ENCODE measurements at places on chromosomes 12 and 14.

GRCh38 chr12:78018939-78019338 lies 188.2 kb downstream of the NAV3 start:
- DNase-seq: no peak

GRCh38 chr12:123251403-123252076 lies 18.3 kb downstream of the MTRFR start:
- DNase-seq: no peak

- no peak for DNase-seq
Observed at GRCh38 chr12:123077298-123078119, 73.4 kb downstream of the PITPNM2 start.

DNA sequence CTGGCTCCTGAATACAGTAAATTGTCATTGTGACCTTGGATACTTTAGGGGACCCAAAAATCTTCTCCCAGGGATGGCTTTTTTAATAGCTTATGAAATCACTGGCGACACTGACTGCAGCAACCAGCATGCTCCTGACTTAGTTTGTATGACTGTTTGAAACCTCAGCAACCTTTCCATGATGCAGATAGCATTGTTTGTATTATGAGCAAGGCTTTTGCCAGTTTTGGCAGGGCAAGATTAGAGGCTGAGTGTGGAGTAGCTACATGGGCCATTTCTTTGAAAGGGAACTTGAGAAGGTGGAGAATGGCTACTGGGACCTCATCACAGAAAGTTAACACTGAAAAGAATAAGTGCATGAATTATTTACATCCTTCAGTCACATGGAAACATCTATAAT lies 50.9 kb downstream of the SLC4A8 start:
- DNase-seq: no peak

DNA sequence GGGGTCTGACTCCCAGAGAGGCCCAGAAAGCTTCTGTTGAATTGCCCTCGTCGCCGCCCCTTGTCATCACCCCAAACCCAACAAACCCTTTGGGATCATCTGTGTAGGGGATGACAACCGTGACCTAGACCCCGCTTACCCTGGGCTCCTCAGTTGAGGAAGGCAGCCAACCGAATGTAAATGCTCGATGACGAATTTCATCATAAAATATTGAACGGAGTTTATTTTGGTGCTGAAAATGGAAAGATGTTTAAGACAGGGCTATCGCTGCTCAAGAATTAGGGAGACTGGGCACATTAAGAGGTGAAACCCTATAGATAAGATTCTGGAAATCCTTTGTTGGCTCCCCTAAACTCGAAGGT lies 512 bp downstream of the ACTR10 start:
- DNase-seq: no peak

DNA sequence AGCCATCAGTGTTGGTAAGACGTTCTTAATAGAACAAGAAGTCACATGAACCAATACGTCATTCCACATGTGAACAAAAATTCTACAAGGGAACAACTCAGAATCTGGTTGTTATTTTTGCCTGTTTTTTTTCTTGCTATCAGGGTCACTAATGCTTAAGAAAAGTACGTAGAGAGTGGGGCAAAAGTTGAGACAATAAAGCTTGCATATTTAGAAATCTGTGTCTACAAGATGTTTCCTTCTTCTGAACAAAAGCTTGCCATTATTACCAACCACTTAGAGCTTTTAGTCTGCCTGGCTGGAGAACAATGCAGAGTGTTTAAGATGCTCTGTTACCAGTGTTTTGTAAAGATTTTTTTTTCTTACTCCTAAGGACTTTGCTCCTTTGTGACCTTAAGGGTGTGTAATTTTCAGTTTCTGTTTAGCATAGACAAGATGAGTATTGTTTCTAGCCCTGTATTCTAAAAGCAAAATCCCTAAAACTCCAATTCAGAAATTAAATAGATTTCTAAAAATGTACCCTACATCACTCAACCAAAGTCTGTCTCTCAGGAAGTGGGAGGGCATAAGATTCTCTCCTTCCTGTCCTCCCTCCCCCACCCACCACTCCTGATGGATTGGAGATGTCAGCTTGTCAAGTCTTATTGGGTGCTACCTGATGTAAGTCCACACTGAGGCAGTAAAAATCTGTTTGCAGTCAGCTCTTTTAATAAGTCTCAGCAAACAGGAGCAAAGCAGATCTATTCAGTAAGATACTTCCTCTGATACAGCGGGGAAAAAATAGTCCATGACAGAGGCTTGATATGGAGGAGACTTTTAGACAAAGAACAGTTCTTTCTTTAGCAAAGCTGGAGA lies 267.6 kb downstream of the GRIN2B start:
- DNase-seq: no peak

- DNase-seq: no peak
Observed at GRCh38 chr14:42013559-42013958, 406.9 kb downstream of the LRFN5 start.

DNA sequence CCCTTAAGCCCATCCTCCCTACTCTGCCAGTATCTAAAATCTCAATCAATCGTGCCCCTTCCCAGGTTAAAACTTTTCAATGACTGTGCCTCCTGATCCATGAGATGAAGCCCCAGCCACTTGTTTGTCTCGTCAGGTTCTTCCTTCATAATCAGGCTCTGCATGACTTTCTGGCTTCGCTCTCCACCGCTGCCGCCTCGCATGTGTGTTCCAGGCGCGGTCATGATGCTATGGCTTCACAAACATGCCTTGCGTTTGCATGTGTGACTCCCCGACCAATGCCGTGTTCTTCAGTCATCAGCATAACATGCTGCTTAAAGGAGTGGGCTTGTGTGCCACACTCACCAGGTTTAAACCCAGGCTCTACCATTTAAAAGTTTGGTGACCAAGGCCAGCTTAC lies 5.0 kb upstream of the C1RL start:
- DNase-seq: no peak

- DNase-seq: peak; percentile 28
Observed at GRCh38 chr12:7130701-7131501, 730 bp downstream of the CLSTN3 start.

GRCh38 chr14:77125281-77125801 lies 16.2 kb downstream of the ZDHHC22 start:
- no peak for DNase-seq

DNA sequence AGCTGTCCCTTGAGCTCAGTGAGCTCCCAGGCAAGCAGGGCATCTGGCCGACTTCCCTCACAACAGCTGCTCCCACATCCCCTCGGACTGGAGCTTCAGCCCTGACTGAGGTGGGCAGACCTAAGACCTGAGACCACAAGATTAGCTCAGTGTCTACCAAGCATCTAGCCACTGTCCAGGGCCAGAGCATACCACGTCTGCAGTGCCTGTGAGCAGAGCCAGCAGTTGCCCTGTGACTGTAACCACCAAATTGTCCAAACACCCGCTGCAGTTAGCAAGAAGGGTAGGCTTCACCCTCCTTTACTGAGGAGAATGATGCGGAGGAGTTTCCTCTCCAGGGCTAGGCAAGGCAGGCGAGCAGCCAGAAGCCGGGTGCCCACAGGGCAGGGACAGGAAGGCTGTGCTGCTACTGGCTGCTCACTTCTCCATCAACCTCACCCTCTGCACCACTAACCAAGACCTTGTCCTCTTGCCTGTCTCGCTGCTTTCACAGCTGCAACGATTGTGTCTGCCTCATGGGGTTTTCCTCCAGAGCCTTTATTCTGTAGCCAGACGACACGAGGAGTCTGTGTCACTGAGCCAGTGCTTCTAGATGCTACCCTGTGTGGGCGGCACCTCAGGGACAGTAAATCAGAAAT lies 53.9 kb downstream of the ANAPC7 start:
- DNase-seq: no peak

GRCh38 chr12:103928682-103929045 lies 1.5 kb upstream of the HSP90B1 start:
- peak; percentile 49 for DNase-seq

GRCh38 chr14:70622111-70622712 lies 19.5 kb upstream of the TTC9 start:
- DNase-seq: peak; percentile 12

GRCh38 chr14:59147007-59147406 lies 41.5 kb upstream of the DAAM1 start:
- no peak for DNase-seq

- DNase-seq: no peak
Observed at GRCh38 chr14:45400950-45401640, 148.1 kb upstream of the MIS18BP1 start.

DNA sequence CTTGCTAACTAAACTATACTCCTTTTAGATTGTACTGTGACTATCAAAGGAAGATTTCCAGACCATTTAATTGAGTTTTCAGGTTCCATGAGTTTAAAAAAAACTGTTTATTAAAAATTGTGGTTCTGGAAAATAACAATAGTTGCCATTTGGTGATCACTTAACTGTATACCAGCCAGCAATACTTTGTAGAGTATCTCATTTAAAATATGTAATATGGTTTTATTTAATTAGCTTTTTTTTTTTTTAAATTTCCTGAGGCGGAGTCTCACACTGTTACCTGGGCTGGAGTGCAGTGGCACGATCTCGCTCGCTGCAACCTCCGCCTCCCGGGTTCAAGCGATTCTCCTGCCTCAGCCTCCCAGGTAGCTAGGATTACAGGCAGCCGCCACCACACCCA lies 7.4 kb downstream of the MARK3 start:
- no peak for DNase-seq

DNA sequence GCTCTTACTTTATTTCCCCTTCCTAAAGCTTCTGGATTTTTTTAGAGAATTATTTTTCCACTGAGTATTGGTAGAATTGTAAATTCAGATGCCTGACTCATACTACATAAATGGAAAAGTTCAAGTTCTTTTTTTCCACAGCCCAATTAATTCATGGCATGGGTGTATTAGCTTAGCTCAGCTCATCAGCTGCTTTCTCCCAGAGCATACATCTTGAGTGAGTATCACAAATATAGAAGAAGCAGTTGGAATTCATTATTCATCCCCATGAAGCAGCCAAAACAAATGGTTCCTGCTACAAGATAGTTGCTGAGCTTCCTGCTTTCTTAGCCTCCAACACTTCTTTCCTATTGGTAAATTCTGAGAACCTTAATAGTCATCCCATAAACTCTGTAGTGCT lies 105.1 kb downstream of the C12orf50 start:
- no peak for DNase-seq

DNA sequence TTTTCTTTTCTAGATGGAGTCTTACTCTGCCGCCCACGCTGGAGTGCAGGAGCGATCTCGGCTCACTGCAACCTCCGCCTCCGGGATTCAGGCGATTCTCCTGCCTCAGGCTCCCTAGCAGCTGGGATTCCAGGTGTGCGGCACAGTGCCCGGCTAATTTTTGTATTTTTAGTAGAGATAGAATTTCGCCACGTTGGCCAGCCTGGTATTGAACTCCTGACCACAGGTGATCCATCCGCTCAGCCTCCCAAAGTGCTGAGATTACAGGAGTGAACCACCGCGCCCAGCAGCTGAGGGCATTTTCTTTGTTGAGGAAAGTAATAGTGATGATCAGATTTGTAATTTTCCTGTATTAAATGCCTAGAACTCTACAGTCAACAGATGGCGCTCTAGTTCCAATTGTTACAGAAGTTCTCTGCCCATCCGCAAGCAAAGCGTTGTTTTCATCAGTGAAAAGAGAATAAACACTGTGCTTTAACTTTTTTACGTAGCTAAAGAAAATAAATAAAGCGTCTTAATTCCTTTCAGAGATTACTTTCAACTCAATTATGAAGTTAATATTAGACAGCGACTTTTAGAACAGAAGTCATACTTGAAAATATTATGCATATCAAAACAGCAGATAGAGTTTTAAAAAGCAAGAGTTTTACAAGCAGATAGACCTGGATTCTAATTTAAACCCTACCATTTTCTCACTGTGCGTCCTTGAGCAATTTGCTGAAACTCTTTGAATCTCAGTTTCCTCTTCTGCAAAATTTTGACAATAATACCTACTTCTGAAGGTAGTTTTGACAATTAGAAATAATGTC lies 335.1 kb downstream of the DUSP6 start:
- no peak for DNase-seq

DNA sequence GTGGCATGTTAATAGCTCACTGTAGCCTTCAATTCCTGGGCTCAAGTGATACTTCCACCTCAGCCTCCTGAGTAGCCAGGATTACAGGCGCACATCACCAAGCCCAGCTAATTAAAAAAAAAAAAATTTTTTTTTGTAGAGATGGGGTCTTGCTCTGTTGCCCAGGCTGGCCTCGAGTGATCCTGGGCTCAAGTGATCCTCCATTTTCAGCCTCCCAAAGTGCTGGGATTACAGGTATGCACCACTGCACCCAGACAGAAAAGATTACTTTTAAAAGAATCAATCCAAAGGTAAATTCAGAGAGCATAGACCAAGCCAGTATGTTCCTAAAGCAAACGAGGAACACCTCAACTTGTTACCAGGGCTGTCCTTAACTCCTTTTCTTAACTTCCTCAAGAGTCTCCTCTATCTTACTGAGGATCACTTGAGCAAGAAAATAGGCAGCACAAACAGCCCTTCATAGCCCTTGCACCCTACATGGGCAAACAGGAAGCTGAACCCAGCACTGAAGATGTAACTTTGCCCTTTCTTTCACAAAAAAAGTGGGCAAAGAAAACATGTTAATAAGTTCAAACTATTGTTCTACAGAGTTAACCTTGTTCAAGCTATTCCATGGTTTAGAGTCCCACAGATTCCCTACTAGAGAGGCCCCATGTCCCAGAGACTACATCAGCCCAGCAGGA lies 11.3 kb downstream of the CS start:
- DNase-seq: no peak
